ENCODE measurements at places on chromosomes 6 and 20. TPM values are rescaled to one million over a fixed set of nuclear protein-coding genes. Genes with fewer than 3 reads are reported as not detected.

GRCh38 chr6:39909701-39910100 lies 24.6 kb downstream of the MOCS1 start:
- no peak for DNase-seq

DNA sequence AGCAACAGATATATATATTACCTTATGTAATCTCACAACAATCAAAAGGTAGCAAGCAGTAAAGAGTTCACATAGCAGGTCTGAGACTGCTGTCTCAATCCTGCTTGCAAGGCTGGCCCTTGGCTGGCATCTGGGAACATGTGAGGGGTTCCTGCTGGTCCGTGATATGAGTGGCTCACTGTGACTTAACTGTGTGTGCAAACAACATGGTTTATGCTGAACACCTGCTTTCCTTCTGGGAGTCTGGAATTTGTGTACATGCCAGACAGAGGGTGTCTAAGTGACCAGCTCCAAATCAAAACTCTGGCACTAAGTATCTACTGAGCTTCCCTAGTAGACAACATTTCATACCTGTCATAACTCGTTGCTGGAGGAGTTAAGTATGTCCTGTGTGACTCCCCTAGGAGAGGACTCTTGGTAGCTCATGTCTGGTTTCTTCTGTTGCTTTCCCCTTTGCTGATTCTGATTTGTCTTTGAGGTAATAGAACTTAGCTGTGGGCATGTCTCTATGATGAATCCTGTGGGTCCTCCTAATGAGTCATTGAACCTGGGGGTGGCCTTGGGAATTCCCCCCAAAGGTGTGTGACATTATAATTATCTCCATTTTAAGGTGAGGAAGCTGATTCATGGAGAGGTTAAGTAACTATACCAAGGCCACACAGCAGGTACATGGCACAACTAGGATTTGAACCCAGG lies 131.6 kb upstream of the NEDD9 start:
- DNase-seq, result peak; percentile 74

GRCh38 chr20:35015863-35016193 lies 60.2 kb downstream of the MYH7B start:
- no peak for DNase-seq

- no peak for DNase-seq
Measured at GRCh38 chr6:23953976-23954375, 172.0 kb upstream of the NRSN1 start.

- DNase-seq, result peak; percentile 59
Measured at GRCh38 chr20:44683263-44684046, 31.7 kb upstream of the CCN5 start.

- DNase-seq, result no peak
Measured at GRCh38 chr20:56842056-56842455, 212.9 kb downstream of the TFAP2C start.

DNA sequence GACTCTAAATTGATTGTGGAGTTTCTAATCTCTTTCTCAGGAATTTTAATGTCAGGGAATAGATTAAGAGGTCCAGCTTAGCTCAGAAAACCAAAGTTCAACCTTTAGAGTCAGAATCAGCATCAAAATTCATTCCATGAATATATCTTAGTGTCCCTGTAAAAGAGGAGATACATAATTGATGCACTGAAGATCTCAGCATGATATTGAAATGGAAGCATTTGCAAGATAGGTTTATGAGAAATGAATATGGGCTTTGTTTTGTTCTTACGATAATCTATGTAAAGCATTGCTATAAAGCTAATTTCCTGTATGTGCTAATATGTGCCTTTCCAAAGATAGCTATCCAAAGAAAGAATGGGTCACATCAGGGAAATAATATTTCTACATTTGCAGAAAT lies 404.5 kb upstream of the HSF2 start:
- DNase-seq, result no peak

DNA sequence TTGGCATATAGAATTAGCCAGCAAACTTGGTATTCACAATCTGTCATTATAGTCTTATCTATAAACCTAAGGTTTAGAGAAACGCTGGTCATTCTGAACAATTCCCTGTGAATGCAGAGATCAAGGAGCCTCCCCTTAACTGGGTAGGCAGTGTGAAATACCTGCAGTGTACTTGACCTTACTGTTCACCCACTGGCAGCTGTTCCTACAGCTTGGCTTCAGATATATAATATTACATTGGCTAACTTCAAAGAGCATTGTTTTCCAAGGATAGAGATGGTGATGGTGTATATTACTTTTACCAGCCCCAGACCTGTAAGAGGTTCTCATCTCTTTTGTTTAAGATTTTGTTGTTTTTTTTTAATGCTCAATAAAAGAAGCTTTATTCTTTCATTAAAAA lies 168.3 kb downstream of the ESR1 start:
- DNase-seq, result no peak

DNA sequence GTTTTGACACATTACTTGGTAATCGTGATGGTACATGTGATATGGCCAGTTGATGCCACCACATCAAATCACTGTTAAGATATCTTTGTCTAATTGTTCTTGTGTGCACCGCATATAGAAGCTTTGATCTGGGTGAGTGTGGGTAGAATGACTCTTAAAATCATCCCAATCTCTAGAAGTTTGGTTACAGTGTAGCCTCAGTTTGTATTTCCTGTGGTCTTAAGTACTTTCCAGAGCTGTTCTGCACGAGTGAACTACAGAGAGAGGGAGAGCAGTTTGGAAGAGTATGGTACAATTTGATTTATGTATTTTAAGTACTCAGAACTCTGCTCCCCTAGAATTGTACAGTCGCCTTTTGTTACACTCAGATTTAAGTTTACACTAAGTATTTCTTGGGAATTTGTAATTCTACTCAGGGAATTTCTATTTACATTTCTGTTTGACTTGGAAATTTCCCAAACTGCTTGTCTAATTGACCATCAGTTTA lies 37.5 kb downstream of the SNX9 start:
- DNase-seq, result peak; percentile 37

DNA sequence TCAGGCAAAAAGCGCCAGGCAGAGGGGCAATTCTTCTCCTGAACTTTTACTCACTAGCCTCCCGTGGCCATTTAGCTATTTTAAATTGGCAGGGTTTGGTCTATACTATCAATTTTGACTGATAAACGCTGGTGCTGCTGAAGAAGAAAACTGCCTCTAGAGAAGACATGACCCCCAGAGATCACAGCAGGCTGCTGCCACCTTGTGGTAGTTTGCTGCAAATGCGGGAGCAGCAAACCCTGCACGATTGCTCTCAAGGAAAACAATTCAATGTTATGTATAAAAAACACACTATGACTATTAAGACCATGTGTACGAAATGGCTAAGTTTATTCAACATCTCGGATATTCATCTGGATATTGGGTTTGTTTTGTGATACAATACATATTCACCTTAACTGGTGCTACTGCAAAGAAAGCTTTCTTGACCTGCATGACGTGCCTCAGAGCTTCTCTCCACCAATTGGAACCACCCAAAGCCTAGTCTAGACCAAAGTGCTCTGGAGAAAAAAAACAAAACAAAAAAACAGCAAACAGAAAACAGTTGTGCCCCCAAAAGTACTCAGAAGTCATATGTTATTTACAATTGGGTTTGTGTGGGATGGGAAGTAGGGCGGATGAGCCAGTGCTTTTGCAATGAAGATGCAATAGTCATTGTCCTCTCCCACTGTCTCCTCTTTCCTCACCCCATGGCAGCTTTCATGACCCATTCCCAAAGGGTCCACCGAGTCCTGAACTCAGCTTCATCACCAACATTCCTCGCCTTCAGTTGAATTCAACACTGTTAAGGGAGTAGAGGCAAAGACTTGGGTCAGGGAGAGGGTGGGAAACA lies 19.6 kb upstream of the IL17F start:
- peak; percentile 69 for DNase-seq

DNA sequence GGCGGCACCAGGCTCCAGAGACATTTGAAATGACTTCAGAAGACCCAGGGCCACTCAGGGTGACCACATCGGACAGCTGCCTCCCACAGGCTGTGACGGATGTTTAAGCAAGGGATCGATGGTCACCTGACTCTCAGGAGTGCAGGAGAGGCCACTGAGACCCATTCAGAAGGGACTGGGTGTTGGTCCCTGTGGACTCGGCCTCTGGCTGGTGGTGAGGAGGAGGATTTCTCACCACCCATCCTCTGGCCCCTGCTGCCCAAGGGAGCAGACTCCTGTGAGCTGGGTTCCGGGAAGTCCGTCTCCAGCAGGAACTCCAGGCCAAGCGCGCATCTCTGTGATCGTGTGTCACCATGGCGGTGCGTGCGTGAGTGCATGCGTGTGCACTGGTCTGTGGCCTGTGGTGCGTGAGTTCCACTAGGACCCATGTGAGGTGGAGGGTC lies 25.5 kb downstream of the NPEPL1 start:
- DNase-seq, result no peak

GRCh38 chr6:144647406-144647964 lies 362.4 kb downstream of the UTRN start:
- DNase-seq, result no peak

- DNase-seq, result peak; percentile 64
Measured at GRCh38 chr6:108921547-108922361, 73.5 kb downstream of the ARMC2 start.

DNA sequence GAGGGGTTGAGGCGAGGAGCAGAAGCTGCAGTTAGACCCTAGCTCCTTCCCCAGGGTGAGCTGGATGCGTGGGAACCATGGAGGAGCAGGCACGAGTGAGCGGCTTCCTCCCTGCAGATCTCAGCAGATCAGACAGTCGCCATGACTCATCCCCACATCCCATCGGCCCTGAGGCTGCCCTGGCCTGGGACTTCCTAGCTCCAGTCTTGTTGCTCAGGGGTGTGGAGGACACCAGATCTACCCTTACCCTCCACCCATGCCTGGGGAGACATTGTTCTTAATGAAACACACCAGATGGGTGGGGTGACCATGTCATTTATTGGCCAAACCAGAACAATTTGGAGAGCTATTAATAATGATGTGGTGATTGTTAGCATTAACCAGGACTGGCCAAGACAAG lies 36.3 kb upstream of the TGM2 start:
- DNase-seq, result no peak

DNA sequence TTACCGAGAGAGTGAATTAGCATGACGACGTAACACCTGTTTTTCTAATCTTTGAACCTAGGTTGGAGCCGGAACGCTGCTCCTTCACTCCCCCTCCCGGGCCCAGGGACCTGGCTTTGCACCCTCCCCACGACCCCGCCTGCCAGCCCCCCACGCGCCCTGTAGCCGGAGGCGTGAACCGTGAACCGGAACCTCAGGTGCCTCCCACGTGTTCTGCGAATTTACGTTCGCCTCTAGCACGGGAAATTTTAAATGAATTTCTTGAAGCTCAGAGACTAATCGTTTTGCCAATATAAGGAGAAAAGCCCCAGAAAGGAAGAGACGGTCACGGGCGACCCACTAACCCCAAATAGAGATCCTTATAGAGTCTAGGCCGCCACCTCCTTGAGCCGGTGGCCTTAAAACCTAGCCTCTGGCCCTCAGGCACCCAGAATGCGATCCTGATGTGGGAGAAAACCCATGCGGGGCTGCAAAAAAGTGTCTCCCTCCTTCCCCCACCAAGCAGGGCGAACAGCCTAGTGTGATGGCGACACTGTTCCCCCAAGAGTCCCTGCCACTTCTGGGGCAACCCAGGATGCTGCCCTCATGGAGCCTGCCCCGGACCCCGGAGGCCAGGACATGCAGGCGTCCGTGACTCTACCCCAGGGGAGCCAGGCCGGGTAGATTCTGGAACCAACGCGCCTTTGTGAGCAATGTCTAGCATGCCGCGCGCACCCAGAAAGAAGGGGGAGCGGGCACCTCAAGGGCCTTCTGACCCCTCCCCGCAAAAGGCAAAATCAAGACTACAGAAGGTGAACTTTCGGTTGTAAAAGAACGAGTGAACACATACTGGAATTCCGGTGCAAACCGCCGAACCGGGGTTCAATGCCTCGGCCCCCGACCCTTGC lies 2.7 kb upstream of the SIM1 start:
- no peak for DNase-seq

- no peak for DNase-seq
Measured at GRCh38 chr6:129575378-129576118, 134.4 kb downstream of the ARHGAP18 start.

- DNase-seq, result no peak
Measured at GRCh38 chr20:40683894-40684268, 5.2 kb downstream of the MAFB start.

GRCh38 chr20:5448449-5449118 lies 131.8 kb upstream of the PROKR2 start:
- DNase-seq, result peak; percentile 43

GRCh38 chr20:62671765-62672164 lies 29.5 kb downstream of the SLCO4A1 start:
- no peak for DNase-seq

The EPPIN gene
- total RNA-seq, result not detected

The AIF1 gene
- 68.7 TPM for total RNA-seq

The CTCFL gene
- total RNA-seq, result not detected

The ZNF831 gene
- 9.0 TPM for total RNA-seq

The TSHZ2 gene
- 56.7 TPM for total RNA-seq

All from activated T-cell treated with anti-CD3 and anti-CD28 coated beads, Interleukin-2, amount 50 U/mL, for 72 hours (primary cell).